HCEC 1CT (cell line): ENCODE measurements at places on chromosomes 12 and 14.

- DNase-seq = no peak
Observed at GRCh38 chr14:78446807-78447206, 276.6 kb downstream of the NRXN3 start.

- DNase-seq = peak; percentile 67
Observed at GRCh38 chr12:18849080-18849479, 111.2 kb downstream of the CAPZA3 start.

DNA sequence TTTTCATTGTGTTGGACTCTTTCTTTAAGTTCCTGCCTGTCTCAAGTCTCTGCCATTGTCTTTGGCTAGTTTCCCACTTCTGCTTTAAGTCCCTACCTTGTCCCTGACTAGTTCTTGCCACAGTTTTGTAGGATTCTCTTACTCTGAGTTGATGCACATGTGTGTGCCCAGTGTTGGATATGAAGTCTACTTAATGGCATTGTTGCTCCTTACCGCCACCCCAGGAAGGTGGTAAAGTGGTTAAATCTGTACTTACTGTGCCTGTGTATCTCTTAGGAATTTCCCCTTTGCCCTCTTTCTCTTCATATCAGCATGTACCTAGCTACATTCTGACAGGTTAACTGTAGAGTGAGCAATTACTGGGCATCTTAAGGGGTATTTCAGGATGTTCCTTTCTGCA, 227.1 kb downstream of the NUBPL start:
- no peak for DNase-seq

DNA sequence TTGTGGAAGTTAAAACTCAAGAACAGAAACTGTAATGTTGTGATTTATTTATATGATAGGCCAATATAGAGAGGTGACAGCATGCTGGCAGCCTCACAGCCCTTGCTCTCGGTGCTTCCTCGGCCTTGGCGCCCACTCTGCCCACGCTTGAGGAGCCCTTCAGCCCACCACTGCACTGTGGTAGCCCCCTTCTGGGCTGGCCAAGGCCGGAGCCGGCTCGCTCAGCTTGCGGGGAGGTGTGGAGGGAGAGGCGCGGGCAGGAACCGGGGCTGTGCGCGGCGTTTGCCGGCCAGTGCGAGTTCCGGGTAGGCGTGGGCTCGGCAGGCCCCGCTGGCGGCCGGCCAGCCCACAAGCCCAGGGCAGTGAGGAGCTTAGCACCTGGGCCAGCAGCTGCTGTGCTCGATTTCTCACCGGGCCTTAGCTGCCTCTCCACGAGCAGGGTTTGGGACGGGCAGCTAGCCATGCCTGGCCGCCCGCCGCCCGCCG, 65.8 kb upstream of the SLC8A3 start:
- DNase-seq = no peak

GRCh38 chr12:63978519-63978918, 134.0 kb downstream of the SRGAP1 start:
- peak; percentile 89 for DNase-seq

DNA sequence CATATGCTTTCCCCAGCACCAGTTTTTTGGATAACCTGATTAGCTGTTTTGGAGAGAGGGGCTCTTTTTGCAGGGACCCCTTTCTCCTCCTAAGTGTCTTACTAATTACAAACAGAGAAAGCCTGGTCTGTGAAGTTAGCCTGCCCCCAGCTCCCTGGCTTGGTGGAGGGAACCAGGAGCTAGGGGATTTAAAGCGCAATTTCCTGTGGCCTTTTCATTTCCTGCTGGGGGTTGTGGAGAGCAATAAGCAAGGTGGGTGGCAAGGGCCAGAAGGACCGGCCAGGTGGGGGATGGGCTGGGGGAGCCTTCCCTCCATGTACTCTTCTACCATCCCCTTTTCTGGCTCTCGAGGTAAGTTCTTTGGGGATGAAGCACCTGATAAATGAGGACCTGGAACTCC, 4.1 kb upstream of the CISTR start:
- DNase-seq = no peak

GRCh38 chr14:29868000-29868399, 59.6 kb downstream of the PRKD1 start:
- DNase-seq = no peak

DNA sequence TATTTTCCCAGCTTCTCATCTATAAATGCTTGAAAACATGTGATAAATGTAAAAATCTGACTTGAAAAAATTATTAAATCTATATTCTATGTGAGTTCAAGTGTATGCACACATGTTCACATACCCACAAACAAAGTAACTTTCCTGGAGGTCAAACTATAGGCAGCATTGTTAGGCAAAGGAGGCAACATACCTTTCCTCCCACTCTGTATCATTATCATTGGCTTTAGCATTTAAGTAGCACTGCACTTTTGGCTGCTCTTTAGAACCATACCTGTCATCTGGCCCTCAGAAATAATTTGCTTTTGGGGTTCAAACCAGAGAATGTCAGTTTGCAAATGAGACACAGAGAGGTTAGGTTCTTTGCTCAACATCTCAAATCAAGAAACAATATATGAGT, 102.4 kb upstream of the CCDC196 start:
- DNase-seq = no peak

DNA sequence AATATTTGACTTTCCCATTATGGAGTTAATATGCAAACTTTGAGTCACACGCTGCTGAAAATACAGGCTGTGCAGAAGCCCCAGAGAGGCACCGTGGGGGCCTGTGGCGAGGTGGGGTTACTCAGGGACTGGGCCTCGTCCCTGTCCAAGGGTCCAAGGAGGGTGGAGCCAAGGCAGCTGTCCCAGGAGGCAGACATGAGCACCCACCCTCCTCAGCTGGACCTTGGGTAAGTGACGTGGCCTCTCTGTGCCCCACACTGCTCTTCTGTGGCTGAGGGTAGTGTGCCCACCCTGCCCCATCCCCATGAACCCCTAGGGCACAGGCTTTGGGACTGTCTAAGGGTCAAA, 39.4 kb downstream of the FAM222A start:
- no peak for DNase-seq

DNA sequence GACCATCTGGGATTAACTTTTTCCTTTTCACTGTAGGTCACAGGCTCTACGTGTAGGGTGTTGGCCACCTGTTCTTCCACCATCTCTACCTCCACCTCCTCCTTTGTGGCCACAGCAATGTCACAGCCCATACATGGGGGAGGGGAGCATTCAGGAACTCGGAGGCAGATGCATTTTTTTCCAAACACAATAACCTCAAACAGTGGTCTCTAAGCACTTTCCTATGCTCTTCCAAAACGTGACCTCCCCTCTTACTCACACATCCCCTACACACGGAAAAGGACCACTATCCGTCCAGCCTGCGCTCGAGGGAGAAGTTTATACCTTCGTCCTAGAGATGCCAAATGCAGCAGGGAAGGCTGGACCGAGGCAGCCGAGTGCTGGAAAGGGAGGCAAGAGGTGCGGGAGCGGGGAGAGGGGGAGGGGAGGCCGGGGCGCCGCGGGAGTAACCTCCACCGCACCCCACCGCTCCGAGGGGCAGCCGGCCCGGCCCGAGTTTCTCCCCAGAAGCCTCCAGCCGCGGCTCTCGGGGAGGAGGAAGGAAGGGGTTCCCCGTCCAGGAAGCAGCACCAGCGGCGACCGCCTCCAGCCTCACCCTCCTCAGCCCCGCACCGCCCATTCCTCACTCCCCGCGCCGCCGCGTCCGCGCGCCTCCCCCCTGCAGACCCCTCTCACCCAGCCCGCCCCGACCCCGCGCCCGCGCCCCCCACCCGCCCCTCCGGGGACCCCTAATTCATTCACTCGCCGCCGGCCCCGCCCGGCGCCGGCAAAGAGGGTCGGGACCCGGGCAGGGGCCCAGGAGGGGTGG, 594 bp downstream of the KRAS start:
- no peak for DNase-seq

- peak; percentile 48 for DNase-seq
Observed at GRCh38 chr14:58082011-58082410, 70.0 kb downstream of the ARMH4 start.

- DNase-seq = peak; percentile 25
Observed at GRCh38 chr14:63204407-63205043, at the start of gene RHOJ. RHOJ (plus strand) TSS chr14:63204443; CDS start chr14:63204870, 427 bp downstream.

DNA sequence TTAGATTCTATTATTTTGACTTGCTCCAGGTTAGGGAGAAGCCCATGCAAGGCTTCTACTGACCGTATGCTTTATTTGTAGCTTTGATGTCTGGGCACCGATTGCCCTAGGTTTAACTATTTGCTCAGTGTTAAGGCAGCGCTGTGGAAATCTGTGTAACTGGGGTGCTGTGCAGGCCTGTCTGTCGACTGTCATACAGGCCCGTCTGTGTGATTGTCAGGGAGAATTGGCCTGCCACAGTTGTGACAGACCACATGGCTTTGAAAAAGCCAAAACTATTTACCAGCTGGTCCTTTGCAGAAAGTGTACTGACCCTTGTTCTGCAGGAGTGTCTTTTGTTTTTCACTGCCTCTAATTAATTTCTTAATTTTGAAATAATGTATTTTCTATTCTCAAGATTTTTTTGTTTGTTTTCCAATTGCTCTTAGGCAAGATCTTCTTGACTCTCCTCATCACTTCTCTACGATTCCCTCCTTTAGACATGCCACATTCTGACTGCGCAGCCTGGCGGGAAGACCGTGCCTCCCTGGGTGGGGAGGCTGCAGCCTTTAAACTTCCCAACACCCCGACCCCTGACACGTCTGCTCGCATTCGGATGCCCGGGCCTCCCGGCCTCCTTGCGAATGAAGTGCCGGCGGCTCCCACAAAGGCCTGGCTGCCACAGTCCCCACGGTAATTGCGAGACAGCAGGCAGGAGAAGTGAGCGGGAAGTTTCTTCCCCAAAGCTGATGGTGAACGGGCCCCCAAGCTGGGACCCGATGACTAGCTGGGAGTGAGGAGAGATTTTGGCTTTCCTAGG, 99.0 kb upstream of the EVL start:
- no peak for DNase-seq

GRCh38 chr12:125351788-125352187, 286.6 kb downstream of the AACS start:
- DNase-seq = no peak

DNA sequence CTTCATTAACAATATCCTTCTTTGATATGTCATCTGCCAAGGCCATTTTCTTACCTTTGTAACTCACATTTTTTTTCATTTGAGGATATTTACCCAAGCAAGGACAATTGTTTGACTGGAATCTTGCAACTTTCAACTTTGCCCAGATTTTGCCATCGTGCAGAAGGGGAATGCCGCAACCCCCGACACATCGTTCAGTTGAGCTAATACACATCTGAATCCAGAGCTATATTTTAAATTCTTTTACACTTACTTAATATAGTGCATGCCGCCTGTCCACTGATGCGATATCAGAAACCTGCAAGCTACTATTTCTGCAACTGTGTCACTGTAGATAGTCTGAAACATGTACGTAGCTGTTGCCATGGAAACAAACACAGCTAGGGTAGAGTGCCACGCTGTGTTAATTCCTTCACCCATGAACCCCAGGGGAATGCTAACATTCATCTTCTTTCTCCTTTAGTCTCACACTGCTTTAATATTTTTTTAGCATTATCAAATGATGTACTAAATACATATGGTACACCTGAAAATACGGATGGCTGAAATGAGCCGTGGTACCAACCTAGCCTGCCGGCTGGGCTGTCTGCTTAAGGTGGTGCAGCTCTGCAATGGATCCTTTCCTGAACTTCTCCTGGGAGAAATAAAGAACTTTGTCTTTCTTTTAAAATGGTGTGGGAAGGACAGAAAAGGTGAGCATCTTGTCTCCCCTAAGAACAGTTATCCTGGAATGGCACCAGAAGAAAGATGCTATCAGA, 77.0 kb upstream of the FOXN3 start:
- DNase-seq = no peak

- no peak for DNase-seq
Observed at GRCh38 chr12:98727196-98727595, 82.1 kb downstream of the APAF1 start.

DNA sequence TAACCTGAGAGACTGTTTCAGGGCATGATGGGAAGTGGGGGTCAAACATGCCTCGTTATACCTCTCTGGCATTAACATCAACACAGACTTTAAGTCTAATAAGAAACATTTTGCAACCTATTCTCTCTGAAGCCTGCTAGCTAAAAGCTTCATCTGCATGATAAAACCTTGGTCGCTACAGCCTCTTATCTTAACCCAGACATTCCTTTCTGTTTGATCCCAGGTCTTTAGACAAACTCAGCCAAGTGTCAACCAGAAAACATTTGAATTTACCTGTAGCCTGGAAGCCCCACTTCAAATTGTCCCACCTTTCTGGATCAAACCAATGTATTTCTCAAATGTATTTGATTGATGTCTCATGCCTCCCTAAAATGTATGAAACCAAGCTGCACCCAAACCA, 9.1 kb downstream of the PPP2R3C start:
- no peak for DNase-seq

DNA sequence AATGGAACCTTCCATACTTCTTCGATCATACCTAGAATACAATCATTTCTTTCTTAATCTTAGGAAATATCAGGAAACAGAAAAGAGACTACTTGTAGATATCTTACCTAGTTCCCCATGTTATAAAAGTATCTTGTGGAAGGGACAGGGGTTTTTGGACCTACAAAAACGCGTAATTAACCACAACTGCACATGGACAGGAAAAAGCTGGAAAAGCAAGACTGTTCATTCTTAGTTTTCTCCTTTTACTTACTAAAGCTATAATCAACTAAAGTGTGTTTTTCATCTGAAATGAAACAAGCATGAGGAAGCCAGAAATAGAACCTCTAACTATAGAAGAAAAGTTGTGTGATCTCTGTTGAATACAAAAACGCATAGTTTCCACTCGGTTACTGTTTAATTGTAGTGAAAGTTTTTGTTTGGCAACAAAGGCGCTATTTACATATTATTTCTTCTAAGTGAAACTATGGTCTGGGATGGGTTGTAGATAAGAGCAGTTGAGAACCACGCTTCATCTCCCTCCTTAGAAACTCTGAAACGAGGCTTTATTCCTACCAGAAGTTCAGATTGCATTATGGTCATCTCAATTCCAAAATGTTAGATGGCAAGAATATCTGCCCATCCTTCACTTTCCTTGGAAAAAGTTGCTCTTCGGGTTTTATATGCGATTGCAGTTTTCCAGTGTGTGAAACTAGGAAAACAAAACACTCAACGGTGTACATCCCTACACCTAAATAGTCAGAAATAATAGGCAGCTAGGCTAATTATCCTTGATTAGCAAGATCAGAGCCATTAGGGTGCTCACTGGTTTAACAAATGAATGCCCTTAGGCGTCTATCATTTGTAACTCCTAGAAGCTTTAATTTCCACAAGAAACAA, 1.1 kb downstream of the BCAT1 start:
- no peak for DNase-seq

- DNase-seq = no peak
Observed at GRCh38 chr14:74161526-74162158, 76.9 kb downstream of the LIN52 start.

DNA sequence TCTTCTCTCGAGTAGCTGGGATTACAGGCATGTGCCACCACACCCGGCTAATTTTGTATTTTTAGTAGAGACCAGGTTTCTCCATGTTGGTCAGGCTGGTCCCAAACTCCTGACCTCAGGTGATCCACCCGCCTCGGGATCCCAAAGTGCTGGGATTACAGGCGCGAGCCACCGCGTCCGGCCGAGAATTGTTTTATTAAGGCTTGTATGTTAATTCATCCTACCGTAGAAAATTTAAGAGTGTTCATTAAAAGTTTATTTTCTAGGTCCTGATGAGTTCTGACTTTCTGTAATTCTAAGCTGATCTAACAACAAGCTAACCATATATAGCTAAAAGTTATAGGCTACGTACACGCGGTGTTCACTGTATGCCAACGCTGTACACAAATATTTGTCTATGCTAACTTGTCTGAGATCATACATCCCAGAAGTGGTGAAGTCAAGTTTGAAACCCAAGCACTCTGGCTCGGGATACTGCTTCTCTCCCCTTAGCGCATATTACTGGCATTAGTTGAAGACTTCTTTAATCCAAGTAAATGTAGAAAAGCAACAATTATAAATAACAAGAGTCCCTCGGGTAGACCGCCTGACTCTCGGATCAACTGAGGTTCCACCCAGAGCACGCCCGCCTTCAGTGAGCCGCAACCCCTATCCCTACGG, 570 bp upstream of the MRPS35 start:
- peak; percentile 60 for DNase-seq
